Activated CD4-positive, CD25-positive, alpha-beta regulatory T cell treated with anti-CD3 and anti-CD28 coated beads, Interleukin-2, amount 50 U/mL, for 16 hours (primary cell): ENCODE measurements at places on chromosomes 4 and X.
A peak's percentile ranks its signal among the peaks of the same experiment; 100 is the strongest.

GRCh38 chr4:76194325-76194724, 19.3 kb downstream of the SCARB2 start:
- DNase-seq: no peak

GRCh38 chr4:79913581-79913980, 159.4 kb downstream of the ANTXR2 start:
- no peak for DNase-seq

GRCh38 chrX:151703487-151703886, 8.2 kb downstream of the PRRG3 start:
- no peak for DNase-seq

GRCh38 chrX:50893047-50893446, 17.5 kb upstream of the BMP15 start:
- DNase-seq: no peak

DNA sequence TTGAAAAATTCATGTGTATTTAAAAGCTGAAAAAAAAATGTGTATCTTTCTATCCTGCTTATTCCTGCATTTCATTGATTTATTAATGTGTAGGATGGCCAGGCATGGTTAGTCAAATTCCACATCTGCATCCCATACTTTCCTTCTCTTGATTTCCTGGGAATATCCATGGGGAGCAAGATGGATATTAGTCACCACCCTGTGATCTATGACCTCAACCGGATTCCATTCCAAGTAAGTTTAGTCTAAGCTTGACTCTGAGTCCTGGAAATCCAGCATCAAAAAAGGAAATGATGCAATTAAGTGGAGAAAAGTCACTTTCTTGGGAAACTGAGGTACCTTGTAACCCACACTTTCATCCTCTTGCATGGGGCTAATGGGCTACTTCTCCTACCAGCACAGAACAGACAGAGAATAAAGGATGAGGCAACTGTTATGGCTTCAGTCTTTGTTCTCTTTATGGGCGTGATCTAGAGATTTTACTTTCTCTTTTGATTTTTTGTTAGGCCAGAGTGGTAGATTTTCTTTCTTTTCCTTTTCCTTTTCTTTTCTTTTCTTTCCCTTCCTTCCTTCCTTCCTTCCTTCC, 17.1 kb upstream of the BEX4 start:
- no peak for DNase-seq

- no peak for DNase-seq
Observed at GRCh38 chr4:74018116-74018515, 19.6 kb upstream of the CXCL5 start.

DNA sequence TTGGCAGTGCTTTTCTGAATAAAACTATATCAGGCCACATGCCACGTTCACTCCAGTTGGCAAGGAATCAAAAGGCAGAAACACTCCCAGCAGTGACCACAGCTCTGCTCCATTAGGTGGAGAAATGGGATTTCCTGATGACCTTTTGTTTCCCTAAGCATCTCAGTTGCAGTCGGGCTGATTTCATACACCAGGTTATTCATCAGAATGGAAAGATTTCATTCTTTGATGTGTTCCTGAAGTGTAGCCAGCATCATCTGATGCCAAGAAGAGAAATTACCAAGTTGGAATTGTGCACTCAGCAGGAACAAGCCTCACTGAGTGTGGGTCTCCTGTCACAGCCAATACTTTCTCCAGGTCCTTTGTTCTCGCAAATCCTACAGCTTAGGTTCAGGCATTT, 193.7 kb downstream of the SPATA18 start:
- no peak for DNase-seq

DNA sequence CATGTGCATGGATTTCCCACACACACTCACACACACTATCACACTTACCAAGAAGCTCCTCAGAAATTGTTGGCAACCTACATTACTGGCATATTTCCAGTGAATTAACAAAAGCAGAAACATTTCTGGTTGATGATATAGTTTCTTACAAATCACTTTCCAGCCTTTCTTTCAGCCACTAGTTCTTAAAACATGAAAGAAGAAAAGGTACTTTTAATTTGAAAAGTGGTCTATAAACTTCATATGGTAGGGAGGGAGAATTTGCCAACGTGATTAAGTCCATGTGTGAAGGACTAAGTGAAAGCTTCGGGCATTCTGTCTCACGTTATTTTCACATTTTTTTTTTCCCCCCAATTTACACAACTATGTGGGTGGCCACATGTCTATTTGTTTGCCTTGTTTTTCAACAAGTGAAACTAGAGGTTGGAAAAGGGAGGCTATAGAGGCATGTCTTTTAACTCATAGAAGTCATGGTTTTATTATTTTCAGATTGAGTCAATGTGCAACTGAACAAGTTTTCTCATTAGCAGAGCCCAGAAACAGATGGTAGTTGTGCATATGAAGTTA, 832.1 kb upstream of the INTU start:
- DNase-seq: no peak

DNA sequence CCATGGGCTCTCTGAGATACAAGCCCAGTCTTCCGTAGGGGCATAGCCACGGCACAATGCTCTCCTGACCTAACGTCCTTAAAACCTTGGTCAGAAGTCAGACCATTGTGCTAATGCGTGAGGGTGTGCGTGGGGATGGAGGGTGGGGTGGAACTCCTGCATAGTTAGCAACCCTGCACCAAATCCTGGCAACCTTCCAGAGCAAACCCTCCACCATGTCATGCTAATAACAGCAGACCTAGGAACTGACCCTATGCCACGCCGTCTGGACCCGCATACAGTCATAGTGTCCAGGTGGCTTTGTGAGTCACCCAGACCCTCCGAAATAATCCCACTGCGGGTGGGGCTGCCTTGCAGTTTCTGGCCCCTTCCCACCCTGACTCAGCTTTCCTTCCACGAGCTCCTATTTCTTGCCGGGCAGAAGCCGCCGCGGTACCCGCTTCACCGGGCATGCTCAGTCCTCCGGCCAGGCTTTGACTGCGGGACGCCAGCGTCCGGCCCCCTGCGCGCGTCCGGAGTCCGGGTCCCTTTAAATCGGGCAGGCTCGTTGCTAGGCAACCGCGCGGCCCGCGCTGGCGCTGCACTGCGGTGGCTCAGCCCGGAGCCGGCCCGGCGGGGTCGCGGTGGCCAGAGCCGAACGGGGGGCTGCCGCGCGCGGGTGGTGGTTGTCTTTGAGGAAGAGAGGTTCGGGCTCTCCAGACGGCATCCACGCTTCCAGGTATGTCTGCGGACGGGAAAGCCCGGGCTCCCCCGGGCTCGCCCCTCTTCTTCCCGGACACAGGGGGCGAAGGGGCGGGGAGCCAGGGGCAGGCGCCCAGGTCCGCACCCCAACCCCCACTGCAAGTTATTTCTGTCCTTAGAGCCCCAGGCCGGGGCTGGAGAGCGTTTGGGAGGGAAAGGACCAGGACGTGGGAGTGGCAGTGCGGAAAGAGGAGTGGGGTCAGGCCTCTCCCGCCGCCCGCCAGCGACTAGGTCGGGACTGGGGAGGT, at the start of gene CCDC160:
TSS of gene CCDC160 (plus strand) at position 557 of the 989 bp plus-strand sequence. CDS start 7,619 bp downstream, outside the sequence.
- no peak for DNase-seq

- peak; percentile 6 for DNase-seq
Observed at GRCh38 chr4:13484749-13485221, 645 bp upstream of the RAB28 start.

DNA sequence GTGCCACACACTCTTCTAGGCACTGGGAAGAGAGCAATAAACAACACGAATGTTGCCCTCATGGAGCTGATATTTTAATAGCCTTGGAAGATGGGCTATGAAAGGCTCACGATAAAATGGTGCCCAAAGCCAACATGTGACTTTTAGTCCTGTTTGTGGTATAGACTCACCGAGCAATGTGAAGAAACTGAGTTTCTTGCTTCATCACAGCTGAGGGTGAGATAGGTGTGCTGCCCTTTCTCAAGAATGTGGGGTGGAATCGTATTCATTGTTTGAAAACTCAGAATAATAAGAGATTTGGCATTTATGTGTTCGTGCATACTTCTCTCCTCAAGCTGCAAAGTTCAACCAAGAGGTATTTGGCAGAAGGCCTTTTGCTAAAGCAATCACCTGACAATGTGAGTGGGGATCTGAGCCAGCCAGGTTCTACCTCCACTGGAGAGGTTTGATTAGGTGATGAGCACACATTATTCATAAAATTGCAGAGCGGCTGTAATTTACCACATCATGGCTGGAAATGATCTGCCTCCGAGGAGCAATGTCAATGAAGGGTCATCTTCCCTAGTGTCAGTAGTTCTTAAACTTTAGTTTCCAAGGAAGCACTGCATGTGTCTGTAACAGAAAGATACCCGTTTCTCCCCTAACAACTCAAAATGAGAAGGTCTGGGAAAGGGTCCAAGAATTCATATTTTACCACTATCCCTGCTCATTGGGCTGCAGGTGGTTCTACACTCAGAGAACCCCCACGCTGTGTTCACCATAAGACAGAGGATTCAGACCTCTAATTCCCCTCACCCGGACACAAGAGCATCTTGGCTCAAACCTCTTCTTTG, 41.9 kb upstream of the CBR4 start:
- no peak for DNase-seq

- DNase-seq: no peak
Observed at GRCh38 chrX:51855698-51856097, 37.7 kb upstream of the MAGED1 start.

DNA sequence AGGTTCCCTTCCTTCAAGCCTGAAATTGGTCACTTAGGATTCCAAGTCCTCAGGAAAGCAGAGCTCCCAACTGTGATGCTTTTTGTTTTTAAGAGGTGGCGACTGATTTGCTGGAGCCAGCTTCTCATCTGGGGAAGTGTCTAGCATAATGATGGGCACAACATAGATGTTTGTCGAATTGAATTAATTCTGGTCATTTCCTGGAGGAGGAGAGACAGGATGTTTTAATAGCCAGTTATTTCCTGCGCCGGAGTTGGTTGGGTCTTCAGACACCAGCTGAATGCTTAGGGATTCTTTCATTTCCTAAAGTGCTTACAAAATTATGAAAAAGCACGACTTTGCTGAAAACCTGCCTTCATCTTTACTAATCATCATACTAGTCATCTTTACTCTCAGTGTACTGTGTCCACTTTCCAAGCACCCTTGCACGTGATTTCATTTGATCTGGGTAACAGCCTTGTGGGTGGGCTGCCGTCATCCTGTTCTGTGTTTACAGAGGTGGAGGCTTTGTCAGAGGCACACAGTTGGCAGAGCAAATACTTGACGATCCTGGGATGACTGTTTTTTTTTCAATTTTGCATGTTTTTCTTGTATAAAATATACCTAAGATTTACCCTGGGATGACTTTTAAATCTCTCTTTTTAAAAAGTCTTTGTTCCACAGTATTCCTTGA, 49.5 kb downstream of the RGS12 start:
- no peak for DNase-seq
